Neural crest cell (in vitro differentiated cells): ENCODE measurements at places on chromosomes 1 and 21.
A peak's percentile ranks its signal among the peaks of the same experiment; 100 is the strongest.

DNA sequence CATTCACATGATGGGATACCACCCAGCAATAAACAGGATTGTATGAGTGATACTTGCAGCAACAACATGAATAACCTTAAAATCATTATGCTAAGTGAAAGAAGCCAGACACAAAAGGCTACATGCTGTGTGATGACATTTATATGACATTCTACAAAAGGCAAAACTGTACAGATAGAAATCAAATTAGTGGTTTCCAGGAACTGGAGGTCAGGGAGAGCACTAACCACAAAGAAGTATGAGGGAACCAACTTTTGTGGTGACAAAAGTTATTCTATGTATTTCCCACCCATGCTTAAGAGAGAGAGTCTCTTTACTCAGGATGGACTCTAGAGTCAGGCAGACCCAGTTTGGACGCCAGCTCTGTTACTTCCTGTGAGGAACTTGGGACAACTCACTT is 364.5 kb upstream of the DAB1 start:
- H3K27me3 ChIP-seq = no peaks in the 10 kb centered on the region
- no peak for DNase-seq
- peaks cover 10% of the 10 kb centered on the region for H3K4me1 ChIP-seq
- H3K4me3 ChIP-seq = no peak overlapping the region

DNA sequence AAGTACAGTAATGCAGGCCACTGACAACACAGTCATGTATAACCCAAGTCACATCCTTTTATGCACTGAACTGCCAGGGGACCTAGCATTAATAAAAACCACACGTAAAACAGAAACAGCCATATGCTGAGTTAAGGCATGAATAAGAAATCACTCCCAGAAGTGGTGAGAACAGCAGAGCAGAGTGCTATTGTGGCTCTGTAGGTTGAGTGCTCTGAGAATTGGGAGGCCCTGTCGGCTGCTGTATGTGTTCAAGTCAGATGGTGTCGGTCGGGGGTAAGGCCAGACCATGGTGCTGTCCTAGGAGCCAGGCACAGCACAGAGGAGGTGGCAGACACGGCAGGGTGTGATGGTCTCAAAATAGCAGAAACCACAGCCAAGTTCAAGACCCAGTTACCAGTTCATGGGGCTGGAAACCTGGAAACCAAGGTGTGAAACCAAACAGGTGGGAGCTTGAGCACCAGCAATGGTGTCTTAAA is 126.6 kb upstream of the COA6 start:
- no peaks in the 10 kb centered on the region for H3K4me1 ChIP-seq
- H3K36me3 ChIP-seq = peaks cover 13% of the 10 kb centered on the region
- DNase-seq = no peak
- no peaks in the 10 kb centered on the region for H3K27me3 ChIP-seq
- H3K4me3 ChIP-seq = no peak overlapping the region

DNA sequence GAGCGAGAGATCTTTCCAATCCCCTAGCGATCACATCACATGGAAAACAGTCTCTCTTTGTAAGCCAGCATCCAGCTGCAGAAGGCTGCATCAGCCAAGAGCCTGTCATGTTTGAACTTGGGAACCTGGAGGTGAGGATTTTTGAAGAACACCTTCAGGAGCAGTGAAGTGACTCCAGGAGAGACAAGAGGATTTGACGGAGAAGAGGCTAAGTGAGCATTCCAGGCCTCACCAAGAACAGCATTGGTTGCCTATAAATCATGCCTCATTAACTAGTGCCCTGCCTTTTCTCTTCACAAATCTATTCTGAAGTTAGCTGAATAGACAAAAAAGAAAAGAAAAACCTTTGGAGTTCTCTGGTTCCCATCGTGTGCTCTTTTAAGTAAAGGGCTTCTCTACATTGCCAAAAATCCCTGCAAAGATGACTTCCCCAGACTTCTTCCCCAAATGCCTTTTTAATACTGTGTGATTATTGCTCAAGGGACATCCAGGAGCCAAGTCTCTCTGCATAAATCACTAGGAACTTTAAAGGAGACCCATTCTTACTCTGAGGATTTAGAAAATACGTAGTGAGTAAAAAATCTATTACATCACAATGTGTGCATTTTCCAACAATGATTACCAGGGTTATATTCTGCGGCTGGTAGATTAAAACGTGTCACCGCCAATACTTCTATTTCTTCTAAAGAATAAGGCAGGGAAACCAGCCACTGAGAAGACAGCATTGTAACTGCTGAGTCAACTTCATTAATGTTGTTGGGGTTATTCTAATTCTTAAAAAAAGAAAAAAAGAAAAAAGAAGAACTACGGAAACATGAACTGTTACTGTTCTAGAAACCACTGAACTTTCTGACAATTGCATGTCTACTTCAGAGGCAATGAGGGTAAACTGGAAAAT is 95.2 kb downstream of the KIF14 start:
- no peaks in the 10 kb centered on the region for H3K27me3 ChIP-seq
- H3K36me3 ChIP-seq = no peaks in the 10 kb centered on the region
- DNase-seq = no peak
- H3K27ac ChIP-seq = no peak overlapping the region

DNA sequence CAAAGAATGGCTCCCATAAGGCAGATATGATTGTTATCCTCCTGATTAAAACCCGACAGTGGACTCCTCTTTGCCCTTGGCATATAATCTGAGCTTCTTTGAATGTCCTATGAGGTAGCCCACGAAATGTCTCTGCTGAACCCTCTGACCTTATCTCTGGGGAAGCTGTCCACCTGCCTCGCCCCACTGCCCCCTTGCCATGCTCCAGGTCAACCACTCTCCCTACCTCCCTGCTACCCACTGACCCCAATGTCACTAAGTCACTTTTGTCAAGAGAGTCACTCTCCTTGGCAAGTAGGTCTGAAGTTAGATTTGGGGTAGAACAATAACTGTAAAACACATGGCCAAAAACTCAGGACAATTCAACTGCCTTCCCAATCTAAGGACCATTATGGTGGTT is 54.5 kb downstream of the UTP25 start:
- H3K27me3 ChIP-seq = peaks cover 33% of the 10 kb centered on the region
- no peak overlapping the region for H3K27ac ChIP-seq
- DNase-seq = no peak

DNA sequence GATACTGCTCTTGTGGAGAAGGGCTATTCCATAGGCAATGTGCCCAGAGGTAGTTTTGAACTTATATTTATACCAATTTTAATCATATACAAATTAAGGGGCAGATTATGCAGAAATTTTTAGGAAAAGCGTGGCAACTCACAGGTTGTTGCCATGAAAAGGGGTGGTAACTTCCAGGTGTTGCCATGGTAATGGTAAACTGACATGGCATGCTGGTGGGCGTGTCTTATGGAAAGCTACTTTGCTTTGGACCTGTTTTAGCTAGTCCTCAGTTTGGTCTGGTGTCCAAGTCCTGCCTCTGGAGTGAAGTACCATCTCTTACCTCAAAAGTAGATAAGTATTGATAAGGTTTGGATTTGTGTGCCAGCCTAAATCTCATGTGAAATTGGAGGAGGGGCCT is 7.9 kb upstream of the IL23R start:
- DNase-seq = no peak
- H3K36me3 ChIP-seq = no peaks in the 10 kb centered on the region
- no peaks in the 10 kb centered on the region for H3K4me1 ChIP-seq

- H3K4me1 ChIP-seq = no peaks in the 10 kb centered on the region
- no peak overlapping the region for H3K27ac ChIP-seq
- no peak for DNase-seq
- no peak overlapping the region for H3K4me3 ChIP-seq
These were observed 77.1 kb upstream of the TNR start for GRCh38 chr1:175820456-175821025.

DNA sequence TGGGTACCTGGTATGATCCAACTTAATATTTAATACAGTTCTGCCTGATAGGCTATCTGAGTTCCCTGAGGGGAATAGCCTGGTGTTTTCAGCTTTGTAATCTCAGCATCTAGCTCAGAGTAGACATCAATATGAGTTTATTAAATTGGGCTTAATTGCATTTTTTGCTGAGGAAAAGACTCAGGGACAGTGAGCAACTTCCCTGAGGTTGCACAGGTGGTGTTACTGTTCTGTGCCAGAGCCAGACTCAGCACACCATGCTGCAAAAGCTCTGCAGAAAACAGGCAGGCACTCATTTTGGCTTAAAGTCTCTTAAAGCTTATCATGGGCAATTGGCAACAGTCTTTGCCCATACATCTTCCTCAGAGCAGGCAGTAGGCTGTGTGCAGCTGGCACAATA is 90.5 kb upstream of the JUN start:
- H3K4me3 ChIP-seq = no peak overlapping the region
- H3K36me3 ChIP-seq = no peaks in the 10 kb centered on the region
- DNase-seq = no peak
- H3K4me1 ChIP-seq = peaks cover 34% of the 10 kb centered on the region
- H3K27ac ChIP-seq = peak overlapping the region; percentile 94

GRCh38 chr1:117607471-117607870 is 1.6 kb downstream of the TENT5C start:
- peaks cover 82% of the 10 kb centered on the region for H3K27me3 ChIP-seq
- no peak for DNase-seq
- H3K4me3 ChIP-seq = peak overlapping the region; percentile 87

GRCh38 chr1:51061231-51061918 is 40.7 kb upstream of the C1orf185 start:
- peaks cover 17% of the 10 kb centered on the region for H3K27me3 ChIP-seq
- no peaks in the 10 kb centered on the region for H3K4me1 ChIP-seq

DNA sequence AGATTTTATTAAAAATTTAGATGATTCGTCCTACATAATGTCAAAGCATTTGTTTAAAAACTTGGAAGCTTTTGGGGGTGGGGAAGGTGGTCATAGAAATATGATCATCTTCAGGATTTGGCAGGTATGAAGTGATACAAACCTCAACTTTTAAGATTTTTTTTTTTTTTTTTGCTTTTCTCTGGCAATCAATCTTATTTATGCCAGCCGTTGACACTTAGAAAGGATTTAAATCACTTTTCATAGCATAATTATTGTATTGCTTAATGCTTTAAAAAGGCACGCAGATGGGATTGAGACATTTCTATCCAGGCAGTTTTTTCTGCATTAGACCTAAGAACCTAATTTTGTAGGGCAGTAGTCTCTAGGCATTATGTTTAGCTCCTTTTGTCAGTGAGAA is 19.7 kb downstream of the MRPS6 start:
- H3K4me3 ChIP-seq = no peak overlapping the region
- no peak overlapping the region for H3K27ac ChIP-seq
- no peaks in the 10 kb centered on the region for H3K27me3 ChIP-seq
- peaks cover 24% of the 10 kb centered on the region for H3K4me1 ChIP-seq
- DNase-seq = no peak
- H3K36me3 ChIP-seq = peaks cover 20% of the 10 kb centered on the region

- no peaks in the 10 kb centered on the region for H3K36me3 ChIP-seq
- no peaks in the 10 kb centered on the region for H3K27me3 ChIP-seq
- no peak overlapping the region for H3K4me3 ChIP-seq
These were observed 522.7 kb downstream of the PLPP3 start for GRCh38 chr1:56056438-56057287.

DNA sequence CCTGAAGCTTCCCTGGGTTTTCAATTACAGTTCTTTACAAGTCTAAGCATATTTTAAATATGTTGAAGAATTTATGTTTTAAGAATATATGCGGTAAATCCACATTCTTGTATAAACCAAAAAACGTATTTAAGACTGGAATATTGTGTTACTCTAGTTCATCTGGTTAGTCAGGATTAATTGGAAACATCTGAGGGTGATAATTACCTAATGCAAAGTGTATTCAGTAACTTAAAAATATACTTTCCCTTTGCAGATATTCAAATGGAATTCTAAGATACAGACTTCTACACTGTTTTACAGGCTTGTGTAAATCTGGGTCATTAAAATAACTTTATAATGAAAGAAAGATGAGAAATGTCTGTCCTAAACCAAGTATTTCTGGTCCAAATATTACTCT is 302.0 kb downstream of the VAV3 start:
- no peak for DNase-seq
- no peak overlapping the region for H3K27ac ChIP-seq
- no peaks in the 10 kb centered on the region for H3K27me3 ChIP-seq
- peaks cover 2% of the 10 kb centered on the region for H3K36me3 ChIP-seq
- H3K4me3 ChIP-seq = no peak overlapping the region
- H3K4me1 ChIP-seq = peaks cover 4% of the 10 kb centered on the region
